MM.1S (cell line): ENCODE measurements at places on chromosomes 2 and 18.

- DNase-seq, result peak; percentile 86
Measured at GRCh38 chr18:57833441-57834101, 30.5 kb upstream of the ATP8B1 start.

DNA sequence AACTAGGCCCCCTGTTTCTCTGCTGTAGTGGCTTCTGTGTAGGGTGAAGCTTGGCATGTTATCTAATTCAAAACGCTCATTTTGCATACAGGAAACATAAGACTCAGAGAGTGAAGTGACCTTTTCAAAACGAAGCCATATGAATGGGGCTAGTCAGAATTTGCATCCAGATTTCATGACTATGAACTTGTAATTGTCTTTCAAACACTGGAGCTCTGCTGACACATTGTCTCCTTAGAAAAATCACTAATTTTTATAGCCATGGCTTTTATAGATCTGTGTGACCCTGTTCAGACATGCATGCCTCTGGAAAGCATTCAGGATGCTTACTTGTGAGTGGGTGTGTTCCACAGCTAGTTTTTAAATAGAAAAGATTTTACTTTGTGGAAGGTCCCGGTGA lies 444.3 kb upstream of the GCFC2 start:
- DNase-seq, result no peak

DNA sequence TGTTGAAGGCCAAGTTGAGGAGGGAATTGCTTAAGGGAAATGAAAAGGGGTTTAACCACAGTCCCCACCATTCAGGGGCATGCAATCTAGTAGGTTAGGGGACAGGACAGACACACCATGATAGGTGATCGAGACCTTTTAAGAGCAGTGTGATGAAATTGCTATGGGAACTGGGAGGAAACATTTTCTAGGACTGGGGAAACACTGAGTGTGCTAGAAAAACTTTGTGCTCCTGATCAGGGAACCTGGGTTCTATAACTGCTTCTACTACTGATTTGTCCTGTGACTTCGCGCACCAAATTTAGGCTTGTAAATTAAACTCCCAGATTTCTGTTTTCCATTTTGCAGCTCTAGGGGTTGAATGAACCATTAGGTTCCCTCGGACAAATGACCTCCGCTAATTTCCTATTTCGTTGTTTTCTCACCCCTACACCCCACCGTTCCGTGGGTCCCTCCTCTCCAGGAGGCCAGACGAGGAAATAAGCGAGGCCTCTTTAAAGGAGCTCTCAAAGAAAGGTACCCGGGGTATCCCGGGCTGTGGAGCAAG lies 371 bp upstream of the LCLAT1 start:
- DNase-seq, result no peak

GRCh38 chr2:88827821-88828220 lies 136.3 kb downstream of the RPIA start:
- no peak for DNase-seq

DNA sequence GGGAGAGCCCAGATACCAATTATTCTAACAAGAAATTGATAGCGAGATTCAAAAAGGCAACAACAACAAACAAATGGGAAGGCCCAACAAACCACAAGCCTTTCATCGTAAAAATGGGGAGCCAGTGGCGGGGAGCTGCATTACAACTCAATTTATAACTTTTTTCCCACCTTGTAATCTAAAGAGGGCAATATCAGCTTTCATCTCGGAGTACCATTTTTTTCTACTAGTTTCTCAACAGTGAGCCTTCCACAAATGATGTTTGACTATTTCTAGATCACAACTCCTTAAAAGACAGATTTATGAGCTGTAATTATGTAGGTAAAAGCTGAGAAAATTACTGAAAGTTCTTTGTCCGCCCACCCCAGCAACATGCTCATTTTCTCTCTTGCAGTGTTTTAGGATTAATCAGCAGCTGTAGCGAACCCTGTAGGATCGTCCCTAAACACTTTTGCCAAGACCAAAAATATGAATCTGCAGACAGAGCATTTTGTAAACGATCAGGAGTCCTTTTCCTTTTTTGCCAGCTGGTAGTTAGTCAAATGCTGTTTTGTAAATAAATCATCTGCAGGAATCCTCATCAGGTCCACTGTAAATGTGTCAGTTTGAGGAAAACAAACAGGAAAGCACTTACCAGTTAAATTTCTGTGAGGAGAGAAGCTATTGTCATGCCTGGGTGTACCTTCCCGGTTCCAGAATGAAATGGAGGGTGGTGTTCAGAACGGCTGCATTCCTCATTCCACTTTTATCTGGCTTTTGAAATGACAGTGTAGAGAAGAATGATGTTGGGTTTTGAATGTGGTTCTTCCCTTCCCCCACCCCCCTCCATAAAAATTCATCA lies 53.2 kb downstream of the EEF1B2 start:
- DNase-seq, result no peak

GRCh38 chr2:3293221-3293620 lies 84.4 kb downstream of the EIPR1 start:
- no peak for DNase-seq

GRCh38 chr18:2655954-2656236 lies 369 bp downstream of the SMCHD1 start:
- DNase-seq, result no peak

DNA sequence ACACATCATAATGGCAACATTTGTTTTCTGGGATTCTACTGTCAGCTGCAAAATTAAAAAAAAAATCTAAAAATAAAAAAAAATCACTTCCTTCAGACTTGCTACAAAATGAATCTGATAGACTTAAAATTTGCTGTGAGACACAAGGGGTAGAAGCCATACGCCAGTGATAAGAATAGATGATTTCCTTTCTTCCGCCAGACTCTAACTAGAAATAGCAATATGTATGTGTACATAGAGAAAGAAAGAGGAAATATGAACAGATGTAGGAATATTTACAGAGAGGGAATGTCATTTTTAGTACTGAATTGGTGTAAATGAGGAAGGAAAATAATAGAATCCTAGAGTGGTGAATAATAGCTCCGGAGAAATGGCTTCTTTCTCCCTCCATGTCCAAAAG lies 574.2 kb downstream of the DCC start:
- no peak for DNase-seq

DNA sequence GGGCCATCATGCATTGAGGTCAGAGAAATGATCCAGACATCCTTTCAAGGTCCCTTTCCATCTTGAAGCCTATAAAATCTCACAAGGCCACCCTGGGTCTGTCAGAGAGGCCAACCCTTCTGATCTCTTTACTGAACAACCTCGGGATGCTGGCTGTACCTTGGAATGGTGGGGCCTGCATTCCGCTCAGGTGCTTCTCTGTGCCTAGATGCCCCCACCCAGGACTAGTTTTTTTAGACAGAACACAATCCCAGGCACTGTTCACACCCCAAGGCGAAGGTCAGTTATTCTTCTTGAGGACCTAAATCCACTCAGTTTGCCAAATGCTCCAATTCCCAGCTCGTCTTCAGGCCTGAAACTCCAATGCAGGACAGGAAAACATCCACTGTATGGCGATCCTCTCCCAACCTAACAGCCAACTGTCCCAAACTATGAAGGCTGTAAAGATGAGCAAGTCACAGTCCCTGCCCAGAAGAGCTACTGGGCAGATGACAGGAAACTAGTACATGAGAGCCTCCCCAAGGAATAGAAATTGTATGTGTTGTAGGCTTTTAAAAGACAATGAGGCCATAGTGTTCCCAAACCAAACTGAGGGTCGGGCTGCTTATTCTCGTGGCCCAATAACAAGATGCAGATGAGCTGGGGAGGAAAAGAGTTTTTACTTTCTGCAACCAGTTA lies 154.4 kb upstream of the ACAA2 start:
- DNase-seq, result no peak

- no peak for DNase-seq
Measured at GRCh38 chr18:64806232-64806631, 657.3 kb upstream of the LINC00305 start.

GRCh38 chr2:16104315-16104948 lies 164.1 kb downstream of the MYCN start:
- no peak for DNase-seq

DNA sequence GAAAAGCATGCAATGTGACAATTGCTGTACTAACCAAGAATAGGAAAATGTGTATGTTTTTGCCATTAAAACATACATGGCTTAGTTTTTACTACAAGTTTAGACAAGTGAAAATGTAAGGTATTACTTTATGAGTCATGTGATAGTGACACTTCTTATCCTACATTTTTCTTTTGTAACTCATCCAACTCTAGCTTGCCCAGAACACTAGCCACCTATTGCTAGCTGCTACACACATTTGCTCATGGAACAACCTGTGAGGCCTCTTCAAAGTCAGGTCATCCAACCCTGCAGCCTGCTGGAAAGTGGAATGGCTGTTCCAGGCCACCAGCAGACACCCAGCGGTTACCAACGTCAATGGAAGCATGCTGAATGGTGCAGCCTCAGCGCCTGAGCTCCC lies 1043.9 kb downstream of the TMEM182 start:
- DNase-seq, result no peak

DNA sequence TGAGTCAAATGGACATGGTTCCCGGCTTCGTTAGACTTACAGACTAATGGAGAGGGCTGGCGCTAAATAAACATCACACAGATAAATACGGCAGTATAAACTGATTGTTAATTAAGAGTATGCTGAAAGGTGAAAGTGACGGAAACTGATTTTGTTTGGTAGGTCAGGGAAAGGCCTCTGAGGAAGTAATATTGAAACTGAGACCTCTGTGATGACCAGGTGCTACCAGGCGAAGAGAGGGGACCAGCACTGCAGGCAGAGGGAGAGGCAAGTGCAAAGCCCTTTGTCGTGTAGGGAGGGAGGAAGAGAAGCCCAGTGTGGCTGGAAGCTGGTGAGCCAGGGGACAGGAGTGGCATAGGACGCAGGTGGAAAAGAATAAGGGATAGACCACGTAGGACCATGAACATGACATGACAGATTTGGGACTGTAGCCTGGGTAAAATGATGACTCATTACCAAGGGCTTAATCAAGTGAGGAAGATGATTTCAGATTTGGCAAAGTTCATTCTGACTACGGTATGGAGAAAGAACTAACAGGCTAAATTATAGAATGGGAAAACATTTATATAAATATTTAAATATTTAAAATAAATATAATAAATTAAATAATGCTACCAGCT lies 433.1 kb downstream of the NCKAP5 start:
- no peak for DNase-seq

- DNase-seq, result no peak
Measured at GRCh38 chr18:51621864-51622160, 424.3 kb upstream of the MEX3C start.

- no peak for DNase-seq
Measured at GRCh38 chr2:40363631-40364030, 88.3 kb downstream of the SLC8A1 start.

- DNase-seq, result no peak
Measured at GRCh38 chr2:111919794-111920608, 21.6 kb downstream of the MERTK start.

DNA sequence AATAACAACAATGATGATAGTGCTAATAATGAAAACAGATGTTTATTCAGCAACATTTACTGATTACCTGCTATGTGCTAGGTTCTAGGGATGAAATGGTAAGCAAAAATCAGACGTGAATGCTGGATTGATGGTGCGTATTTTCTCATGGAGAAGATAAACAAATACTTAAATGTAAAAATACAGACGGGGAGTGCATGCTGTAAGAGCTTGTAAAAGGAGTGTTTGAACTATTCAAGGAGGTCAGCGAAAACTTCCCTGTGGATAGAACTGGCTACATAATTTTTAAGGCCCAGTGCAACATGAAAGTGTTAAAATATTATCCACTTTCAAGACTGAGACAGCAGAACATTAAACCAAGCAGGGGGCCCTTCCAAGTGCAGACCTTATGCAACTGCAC lies 22.1 kb downstream of the MTX2 start:
- no peak for DNase-seq

DNA sequence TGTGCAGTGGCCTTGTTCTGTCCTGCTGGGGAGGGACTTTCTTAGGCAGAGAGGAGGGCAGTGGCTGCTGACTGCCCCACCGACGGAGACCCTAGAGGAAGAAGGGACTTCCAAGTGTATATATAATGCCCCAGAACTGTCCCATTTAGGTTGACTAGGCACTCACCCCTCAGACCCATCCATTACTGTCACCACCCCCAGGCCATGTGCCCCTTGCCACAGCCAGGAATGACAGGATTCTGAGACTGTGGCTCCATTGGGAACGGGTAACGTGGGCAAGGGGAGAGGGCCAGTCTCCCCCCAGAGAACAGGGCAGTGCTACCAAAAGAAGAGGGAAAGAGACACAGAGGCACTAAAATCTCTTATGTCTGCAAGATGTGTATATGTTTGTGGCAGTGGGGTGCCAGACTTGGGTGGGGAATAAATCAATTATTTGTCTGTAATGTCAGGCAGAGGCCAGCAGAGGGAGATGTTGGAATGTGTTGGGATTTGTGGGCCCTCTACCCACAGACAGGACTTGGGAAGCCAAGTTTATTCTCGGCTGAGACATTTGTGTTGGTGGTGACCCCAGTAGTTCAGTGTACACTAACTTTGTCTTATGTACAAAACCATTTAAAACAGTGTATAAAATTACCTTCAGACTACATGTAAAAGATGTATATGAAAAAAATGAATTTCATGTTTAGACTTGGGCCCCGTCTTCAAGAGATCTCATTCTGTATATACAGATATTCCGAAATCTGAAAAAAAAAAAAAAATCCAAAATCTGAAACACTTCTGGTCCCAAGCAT lies 24.0 kb upstream of the TMEM37 start:
- peak; percentile 58 for DNase-seq

DNA sequence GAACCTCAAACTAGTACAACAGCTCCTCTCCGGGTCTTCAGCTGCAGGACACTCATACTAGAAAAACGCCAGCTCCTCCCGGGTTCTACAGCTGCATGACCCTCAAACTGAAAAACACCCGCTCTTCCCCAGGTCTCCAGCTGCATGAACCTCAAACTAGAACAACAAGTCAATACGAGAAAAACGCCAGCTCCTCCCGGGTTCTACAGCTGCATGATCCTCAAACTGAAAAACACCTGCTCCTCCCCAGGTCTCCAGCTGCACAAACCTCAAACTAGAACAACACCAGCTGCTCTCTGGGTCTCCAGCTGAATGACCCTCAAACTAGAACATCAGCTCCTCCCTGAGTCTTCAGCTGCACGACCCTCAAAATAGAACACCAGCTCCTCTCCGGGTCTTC lies 315.0 kb upstream of the TFPI start:
- peak; percentile 96 for DNase-seq

GRCh38 chr18:40911041-40911440 lies 1044.0 kb upstream of the PIK3C3 start:
- no peak for DNase-seq

- no peak for DNase-seq
Measured at GRCh38 chr2:100411841-100412292, 5.6 kb downstream of the CHST10 start.

DNA sequence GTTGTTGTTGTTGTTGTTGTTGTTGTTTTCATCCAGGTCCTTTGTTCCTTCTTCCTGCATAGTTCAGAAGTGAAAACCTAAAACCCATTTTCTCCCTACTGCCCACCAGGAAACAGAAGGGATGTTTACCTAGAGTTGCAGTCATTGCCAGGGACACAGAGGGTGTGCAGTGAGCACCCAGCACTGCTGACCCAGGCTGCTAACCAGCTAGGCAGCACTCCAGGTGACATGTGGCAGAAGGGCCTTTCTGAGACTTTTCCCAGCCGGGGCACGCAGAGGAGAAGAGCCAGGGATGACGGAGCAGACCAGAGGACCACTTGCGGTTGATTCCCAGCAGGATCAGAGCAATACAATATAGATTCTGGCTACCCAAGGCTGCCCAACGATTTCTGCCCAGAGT lies 286.3 kb downstream of the BCL11A start:
- DNase-seq, result no peak
